Renal cortex interstitium (tissue), 15 donors: ENCODE measurements at places on chromosomes 7 and 10.
A peak's percentile ranks its signal among the peaks of the same experiment; 100 is the strongest.

DNA sequence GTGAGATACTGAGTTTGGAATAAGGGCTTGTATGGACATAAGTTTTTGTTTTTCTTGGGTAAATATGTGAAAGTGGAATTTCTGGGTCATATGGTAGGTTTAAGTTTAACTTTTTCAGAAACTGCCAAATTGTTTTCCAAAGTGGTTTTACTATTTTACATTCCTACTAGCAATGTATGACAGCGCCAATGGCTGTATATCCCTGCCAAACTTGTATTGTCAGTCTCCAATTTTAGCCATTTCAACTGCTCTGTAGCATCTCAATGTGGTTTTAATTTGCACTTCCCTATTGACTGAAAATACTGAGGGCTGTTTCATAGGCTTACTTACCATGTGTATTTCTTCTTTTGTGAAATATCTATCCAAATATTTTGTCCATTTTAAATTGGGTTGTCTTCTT is 90.5 kb upstream of the ZNF32 start:
- DNase-seq = no peak

DNA sequence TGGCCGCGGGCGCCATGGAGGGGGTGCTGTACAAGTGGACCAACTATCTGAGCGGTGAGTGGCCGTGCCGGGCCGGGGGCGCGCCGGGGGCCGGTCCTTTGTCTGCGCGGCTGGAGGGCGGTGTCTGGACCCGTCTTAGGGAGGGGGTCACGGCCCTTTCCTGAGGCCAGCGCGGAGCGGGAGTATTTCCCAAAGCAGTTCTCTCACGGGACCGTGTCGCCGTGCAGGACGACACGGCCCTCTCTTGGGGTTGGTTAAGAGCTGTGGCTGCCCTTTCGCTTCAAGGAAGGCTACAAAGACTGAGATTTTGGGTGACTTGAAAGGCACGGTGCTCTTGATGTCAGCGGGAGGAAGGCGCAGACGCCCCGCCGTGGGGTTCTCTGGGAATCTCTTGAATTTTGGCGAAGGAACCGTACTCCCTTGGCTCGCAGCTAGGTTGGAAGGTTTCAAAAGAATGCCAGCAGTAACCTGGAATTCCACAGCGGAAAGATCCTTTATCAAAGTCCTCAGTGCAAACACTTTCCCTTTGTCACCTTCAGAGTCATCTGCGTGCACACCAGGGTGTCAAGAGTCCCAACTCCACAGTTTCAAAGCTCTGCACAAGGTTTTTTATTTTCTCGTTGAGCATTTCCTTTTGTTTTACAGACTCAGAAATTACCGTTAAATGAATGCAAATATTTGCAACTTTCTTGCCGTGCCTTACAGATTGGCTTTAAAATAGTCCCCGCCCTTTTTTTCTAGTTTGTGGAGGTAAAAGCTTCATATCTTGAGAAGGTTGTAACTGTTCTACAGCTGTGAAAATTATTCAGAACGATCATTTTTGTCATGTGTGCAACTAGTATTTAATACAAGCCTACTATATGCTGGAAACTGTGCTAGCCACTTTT is 780 bp downstream of the PLEKHA8 start:
- no peak for DNase-seq

GRCh38 chr10:82420001-82420400 is 545.0 kb downstream of the NRG3 start:
- DNase-seq = no peak

- no peak for DNase-seq
Measured at GRCh38 chr10:129467359-129468064, 471 bp downstream of the MGMT start.

- DNase-seq = no peak
Measured at GRCh38 chr7:116781584-116781983, 80.8 kb upstream of the CAPZA2 start.

GRCh38 chr10:28367929-28368484 is 65.1 kb upstream of the MPP7 start:
- DNase-seq = no peak

GRCh38 chr10:6009150-6009549 is 31.8 kb upstream of the IL15RA start:
- no peak for DNase-seq

GRCh38 chr7:112452102-112452888 is 2.0 kb downstream of the IFRD1 start:
- no peak for DNase-seq

- peak; percentile 63 for DNase-seq
Measured at GRCh38 chr7:108146070-108146842, 16.1 kb upstream of the LAMB4 start.

- no peak for DNase-seq
Measured at GRCh38 chr10:31700181-31700611, 228.4 kb downstream of the ARHGAP12 start.

DNA sequence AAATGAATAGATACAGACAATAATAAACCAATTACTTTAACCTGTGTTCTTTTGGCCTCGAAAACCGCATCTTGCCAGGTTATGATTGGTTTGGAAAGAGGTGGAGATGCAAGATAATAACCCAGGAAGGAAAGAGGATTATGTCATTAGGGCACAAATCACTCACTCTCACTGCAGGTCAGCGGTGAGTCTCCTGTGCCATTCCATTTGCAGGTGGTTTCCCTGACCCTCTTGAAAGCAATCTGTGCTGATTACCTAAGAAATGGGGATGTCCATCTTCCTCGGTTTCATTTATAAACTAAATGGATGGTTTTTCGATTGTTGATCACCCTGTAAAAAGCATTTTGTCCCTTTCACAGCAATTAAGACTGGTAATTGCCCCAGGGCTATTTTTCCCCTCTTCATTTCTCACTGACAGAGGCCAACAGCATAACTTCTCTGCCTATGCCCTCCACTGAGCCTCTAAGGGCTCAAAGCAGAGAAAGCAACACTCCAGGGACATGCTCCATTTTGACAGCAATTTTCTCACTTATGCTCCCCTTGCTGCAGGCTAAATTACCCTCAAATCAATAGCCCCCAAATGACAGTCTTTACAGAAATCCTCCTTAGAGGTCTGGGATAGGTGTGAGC is 257.5 kb downstream of the IPMK start:
- no peak for DNase-seq

DNA sequence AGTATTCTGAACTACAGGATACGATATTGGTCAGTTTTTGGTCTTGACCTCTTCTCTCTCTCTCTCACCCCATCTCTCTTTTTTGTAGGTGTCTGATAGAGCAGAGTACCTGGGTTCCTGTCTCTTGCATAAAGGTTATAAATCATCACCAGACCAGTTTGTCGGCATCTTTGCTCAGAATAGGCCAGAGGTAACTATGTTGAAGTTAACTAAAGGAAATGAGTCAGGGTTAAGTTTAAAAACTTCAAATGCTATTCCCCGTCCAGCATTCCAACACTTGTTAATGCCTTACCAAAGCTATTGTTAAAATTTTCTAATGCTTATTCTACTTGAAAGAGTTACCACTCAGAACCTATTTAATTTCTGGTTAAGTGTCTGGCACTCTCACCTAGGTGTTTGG is 30.7 kb downstream of the ACSL5 start:
- no peak for DNase-seq

- DNase-seq = no peak
Measured at GRCh38 chr10:132539894-132540293, 2.3 kb downstream of the INPP5A start.

DNA sequence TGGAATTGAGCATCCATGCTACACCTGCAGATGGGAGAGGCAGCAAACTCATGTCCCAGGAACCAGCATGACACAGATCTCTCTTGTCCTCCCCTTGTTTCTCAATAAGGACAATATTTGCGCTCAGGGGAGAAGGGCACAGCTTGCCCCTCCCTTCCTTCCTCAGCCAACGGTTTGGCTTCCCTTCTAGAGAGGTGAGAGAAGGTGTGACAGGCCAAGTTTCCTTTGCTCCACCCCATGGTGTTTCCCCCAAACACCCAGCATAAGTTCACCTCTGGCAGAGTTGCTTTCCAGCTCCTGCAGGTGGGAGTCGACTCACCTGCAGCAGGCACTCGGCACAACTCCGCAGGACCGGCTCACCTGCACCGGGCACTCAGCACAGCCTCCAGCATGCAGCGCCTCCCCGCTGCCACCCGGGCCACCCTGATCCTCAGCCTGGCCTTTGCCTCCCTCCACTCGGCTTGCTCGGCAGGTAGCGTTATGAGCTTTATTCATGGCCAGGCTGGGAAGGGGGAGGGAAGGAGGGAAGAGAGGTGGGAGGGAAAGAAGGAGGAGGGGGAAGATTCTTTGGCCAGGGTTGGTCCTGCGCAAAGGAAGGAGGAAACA is at the start of the genes ATP6V0A4 and TMEM213:
ATP6V0A4 (minus strand) TSS at position 482 of the 606 bp plus-strand sequence. CDS start 26,949 bp downstream, outside the sequence.
TMEM213 (plus strand) TSS at position 280 of the 606 bp plus-strand sequence; CDS start at position 391, 111 bp downstream.
- DNase-seq = no peak

GRCh38 chr7:36549029-36549428 is 159.4 kb downstream of the ANLN start:
- no peak for DNase-seq

DNA sequence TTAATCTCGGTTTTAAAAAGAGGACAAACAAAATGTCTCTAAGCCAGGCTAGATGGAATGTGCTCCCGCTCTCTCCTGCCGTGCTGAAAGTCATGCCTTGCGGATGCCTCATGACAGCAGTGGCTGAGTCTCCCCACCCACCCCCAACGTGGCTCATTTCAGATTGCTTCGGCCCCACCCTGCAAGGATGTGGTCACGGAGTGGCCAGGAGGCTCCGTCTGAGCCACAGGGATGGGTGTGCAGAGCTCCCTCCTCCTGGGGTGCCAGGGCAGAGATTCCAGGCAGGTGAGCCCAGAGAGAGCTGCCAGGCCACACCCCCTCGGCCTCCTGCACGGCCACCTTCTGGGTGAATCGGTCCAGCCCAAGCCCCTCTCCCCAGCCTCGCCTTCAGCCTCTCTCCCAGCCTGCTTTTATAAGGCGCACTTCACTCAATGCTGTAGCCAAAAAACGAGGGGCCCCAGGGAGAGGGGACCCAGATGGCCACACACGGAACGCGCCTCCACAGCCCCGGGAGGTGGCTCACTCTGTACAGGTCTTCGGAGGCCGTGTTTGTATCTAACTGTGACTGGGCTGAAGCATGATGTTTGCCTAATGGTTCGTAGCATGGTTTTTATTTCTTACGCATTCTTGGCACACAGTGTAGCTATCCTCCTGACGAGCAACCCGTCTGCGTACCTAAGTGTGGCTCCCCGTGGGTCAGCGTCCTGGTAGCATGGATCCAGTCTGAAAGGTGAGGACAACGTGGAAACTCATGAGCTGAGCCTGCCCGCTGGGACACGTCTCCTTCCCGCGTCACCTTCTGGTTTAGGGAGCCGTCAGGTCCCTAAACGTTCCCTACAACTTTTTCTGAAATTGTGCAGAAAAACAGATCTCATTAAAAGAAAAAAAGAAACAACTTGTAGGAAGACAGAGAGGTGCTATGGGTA is 413.8 kb upstream of the FOXK1 start:
- DNase-seq = no peak

- no peak for DNase-seq
Measured at GRCh38 chr7:128191136-128191844, 49.8 kb upstream of the LEP start.

- no peak for DNase-seq
Measured at GRCh38 chr7:129776362-129776722, 164.8 kb downstream of the NRF1 start.

DNA sequence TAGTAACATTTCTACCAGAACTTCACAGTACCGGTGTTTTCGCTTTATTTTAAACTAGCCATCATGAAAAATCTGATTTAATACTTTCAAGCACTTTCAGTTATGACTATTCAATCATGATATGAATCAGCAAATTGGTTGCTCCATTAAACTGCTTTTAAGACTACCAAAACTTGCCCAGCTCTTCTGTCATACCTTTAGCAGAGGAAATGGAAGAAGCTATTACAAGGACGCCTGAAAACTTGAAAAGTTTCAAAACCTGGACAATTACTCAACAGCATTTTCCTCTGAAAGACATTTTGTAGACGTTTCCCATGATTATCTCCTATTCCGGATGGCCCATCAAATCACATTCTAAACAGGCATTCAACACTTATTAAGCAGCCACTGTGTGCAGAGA is 2.0 kb downstream of the JAZF1 start:
- no peak for DNase-seq

DNA sequence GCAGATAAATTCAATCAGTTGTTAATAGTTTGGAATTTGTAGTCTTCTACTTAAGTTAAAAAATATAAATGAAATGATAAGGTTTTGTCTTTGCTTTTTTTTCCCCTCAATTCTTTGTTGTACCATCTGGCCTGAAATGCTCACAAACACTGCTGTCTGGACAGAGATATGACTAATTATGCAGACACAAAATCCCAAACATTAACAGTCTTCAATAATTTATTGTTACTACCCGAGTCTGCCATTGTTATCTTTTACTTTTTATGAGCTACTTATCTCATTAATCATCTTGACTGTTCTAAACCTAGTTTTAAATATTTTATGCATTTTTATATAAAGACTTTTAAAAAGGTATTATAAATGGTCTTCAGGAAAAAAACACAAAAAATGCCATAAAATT is 64.7 kb upstream of the THSD7A start:
- DNase-seq = no peak

DNA sequence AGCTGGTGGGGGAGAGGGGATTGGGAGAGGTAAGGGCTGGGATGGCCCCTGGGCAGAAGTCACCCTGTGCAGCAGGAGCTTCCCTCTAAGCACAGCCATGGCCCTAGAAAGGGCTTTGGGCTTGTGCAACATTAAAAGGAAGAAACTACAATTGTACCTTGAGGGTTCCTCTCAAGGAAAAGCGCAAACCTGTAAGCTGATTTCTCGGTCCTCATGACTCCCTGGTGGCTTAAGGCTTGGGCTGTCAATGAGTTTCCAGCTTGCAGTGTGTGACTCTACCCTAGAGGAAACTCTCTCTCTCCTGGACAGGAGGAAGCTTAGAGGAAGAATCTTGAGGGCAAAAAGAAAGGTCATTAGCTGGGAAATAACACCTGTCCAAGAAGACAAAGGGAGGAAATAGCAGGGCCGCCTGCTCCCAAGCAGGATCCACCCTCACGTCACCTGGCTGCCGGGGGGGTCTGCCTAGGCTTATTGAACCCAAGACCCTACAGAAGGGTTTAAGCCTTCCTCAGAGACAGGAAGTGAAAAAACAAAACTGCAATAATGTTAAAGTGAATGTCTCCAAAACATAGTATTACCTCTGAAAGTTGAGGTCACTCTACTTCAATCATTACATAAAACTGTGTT is 112.5 kb downstream of the WDR11 start:
- DNase-seq = no peak

DNA sequence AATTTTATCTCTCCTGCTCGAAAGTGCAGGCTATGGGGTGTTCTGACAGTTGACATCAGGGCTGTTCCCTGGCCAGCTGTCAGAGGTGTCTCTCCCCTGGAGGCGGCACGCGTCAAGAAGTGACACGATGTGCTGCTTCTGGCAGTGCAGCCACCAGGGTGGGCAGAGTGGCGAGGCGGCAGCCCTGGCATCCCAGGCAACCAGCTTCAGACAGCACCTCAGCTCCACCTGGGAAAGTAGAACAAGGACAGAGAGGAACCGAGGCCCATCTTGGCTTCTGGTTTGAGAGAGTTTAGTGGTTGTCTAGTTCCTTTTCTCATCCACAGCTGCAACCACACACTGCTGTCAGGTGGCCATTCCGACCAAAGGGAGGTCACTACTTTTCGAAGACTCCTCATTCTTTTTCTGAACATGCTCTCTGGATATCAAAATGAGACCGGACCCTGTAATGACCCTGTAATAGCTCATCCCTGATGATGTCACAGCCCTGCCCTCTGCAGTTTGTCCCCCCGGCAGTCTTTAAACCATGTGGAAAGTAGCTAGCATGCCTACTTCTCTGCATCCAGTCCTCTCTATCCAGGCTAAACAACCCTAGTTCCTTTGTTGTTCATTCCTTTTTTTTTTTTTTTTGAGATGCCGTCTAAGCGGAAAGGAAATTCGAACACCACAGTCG is 381.0 kb upstream of the NRP1 start:
- no peak for DNase-seq
